Neuronal stem cell (in vitro differentiated cells): ENCODE measurements at places on chromosomes 1 and 21.

GRCh38 chr1:235052067-235053008, 76.3 kb downstream of the TOMM20 start:
- DNase-seq, result no peak

DNA sequence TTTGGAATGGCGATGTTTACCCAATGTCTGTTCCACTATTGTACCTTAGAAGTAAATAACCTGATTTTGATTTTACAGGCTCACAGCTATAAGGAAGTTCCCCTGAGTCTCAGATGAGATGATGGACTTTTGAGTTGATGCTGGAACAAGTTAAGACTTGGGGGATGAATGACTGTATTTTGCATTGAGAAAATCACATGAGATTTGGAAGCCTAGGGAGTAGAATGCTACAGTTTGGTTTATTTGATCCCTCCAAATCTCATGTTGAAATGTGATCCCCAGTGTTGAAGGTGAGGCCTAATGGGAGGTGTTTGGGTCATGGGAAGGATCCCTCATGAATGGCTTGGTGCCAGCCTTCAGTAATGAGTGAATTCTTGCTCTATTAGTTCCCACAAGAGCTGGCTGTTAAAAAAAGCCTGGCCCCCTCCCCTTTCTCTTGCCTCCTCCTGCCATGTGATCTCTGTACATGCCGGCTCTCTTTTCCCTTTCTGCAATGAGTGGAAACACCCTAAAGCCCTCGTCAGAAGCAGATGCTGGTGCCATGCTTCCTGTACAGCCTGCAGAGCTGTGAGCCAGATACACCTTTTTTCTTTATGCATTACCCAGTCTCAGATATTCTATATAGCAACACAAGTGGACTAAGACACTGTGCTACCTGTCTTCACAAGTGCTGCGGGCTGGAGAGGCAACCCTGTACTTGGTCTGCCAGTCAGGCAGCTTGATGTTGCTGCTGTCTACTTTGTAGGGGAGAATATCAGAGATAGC, 77.0 kb upstream of the TLR5 start:
- DNase-seq, result no peak

- no peak for DNase-seq
Measured at GRCh38 chr1:162252214-162252613, 124.4 kb downstream of the SPATA46 start.

DNA sequence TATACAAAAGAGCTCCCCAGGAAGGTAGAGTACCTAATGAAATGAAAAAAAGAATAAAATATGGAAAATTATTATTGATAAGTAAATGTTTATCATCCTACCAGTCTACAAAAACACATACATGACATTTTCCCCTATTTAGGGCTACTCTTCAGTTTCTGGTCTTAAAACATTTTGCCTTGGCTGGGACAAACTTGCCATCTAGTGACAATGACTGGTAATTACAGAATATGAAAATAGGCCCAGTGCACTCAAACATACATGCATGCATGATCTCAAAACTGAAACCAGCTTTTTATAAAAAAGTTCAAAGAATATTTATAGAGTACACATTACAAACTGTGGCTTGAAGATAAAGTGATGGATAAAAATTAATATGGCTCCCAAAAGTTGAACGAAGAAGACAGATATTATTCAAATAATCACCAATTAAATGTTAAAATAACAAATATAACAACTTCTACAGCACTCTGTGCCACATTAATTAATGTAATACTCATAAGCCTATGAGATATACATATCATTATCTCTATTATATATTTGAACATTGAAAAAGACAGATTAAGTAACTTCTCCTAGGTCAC, 10.5 kb upstream of the RNPC3 start:
- DNase-seq, result peak; percentile 46

GRCh38 chr1:154483941-154484803, 17.8 kb upstream of the TDRD10 start:
- no peak for DNase-seq

- no peak for DNase-seq
Measured at GRCh38 chr1:37288900-37289299, 185.5 kb upstream of the ZC3H12A start.

GRCh38 chr1:160669802-160670201, 23.0 kb upstream of the SLAMF1 start:
- DNase-seq, result no peak

DNA sequence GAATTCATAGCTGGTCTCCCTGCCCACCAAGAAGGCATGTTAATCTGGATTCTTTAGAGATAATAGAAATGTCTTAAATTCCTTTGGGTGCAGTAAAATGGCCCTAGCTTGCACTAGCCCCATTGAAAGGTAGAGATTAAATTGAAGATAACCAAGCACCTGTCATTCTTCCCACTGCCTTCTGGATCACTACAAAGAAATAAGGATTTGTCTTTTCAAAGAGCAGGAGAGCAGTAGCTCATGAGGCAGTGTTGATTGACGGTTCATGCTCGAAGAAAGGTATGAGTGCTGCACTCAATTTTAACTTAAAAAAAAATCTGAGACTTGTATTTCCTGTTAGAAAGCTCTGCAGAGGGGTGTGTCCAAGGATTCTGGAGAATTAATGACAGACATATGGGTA, 74.9 kb upstream of the F3 start:
- DNase-seq, result no peak

GRCh38 chr21:41369105-41369919, 7.5 kb downstream of the MX2 start:
- DNase-seq, result peak; percentile 56

GRCh38 chr1:98104289-98104688, 183.5 kb upstream of the DPYD start:
- DNase-seq, result no peak

DNA sequence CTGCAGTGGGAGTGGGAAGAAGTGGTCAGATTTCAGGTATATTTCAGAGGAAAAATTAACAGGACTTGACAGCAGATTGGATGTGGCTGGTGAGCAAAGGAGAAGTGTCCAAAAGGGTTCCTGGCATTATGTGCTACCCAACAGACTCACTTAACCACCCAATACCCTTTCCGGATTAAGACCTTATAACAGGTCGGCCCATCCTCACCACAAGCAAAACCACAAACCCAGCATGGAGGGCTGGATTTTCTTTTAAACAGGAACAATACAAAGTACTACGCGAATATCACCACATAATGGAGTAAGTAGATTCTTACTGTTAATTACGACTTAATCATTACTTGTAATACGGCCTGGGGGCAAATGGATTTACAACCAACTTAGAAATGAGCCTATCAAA, 59.2 kb downstream of the WDR64 start:
- no peak for DNase-seq

- DNase-seq, result no peak
Measured at GRCh38 chr1:63987014-63987627, 213.3 kb downstream of the ROR1 start.

GRCh38 chr1:205543351-205544301, 39.2 kb downstream of the CDK18 start:
- peak; percentile 76 for DNase-seq

GRCh38 chr1:197638316-197638715, 137.0 kb downstream of the DENND1B start:
- no peak for DNase-seq

DNA sequence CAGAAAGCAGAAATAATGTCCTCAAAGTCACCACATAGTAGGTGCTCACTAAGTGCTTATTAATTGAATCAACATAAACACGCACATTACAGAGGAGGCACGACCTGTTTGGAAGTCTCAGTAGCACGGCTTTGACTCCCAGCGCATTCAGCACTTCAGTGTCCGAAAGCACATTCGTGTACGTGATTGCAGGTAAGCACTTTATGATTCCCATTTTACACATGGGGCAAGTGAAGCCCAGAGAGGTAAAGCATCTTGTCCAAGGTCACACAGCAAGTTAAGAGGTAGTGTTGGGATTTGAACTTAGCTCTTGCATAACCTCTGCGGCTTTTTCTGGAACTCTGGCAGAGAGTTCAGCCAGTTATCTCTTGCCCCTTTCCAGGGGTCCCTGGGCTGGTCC, 85.2 kb upstream of the WNT4 start:
- DNase-seq, result no peak

GRCh38 chr21:15774590-15774989, 44.8 kb downstream of the USP25 start:
- DNase-seq, result no peak

- DNase-seq, result no peak
Measured at GRCh38 chr1:117077267-117077666, 17.1 kb downstream of the TTF2 start.

DNA sequence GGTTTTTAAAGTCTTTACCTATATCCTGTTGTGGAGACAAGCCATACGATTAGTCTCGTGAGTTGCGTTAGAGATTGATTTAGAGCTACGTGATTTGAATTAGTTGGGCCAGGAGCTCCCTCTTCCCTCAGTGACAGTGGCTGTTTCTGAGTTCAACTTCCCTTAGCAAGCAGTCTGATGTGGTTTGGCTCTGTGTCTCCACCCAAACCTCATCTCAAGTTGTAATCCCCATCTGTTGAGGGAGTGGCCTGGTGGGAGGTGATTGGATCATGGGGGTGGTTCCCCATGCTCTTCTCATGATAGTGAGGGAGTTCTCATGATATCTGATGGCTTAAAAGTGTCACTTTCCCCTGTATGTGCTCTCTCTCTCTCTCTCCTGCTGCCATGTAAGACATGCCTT, 192.9 kb upstream of the PTGFR start:
- DNase-seq, result no peak

DNA sequence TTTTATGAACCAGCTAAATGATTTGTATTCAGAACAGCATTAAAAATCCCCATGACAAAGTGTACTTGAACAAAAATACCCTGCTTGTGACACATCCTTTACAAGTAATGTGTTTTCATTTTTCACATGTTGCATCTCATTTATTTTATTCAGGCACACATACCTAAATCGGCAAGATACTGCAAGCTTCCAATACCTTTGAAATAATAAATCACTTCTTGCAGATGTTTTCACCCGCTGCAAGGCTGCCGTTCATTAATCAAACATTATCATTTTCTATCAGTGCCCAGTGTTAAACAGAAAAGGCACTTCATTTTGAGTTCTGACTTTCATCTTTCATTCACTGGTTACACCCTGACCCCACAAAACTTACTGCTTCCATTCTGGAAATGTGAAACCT, 269.6 kb downstream of the DPYD start:
- DNase-seq, result no peak

GRCh38 chr1:201887116-201887866, 1.4 kb upstream of the SHISA4 start:
- no peak for DNase-seq

DNA sequence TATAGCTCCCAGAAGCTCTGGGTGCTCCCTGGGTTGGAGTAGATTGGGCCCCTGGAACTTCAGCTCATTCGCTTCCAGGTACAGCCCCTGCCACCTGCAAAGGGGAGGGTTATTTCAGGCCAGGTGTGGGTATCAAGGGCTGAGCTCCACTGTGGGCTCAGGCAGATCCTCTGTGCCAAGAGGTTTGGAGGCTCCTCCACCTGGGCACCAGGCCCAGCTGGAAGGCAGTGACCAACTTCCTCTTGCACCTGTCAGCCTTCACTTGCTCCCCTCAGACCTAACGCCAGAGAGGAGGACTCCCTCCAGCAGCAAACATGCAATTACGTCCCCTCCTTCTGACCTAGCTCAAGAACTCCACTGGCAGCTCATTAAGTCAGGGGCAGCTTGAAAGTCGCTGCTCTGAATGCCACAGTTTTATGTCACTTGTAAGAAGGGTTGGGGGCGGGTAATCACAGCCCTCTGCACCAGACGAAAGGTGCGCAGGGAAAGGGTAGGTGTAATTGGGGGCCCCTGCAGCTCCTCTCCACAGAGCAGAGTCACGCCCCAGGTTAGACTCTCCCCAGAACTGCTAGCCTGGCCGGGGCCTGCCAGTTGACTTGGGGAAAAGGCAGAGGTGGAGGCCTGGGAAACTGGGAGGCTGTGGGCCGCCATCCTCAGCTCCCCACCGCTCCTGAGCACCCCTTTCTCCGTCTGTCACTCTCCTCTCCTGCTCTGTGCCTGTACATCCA, 125.0 kb upstream of the TMPRSS2 start:
- DNase-seq, result no peak

DNA sequence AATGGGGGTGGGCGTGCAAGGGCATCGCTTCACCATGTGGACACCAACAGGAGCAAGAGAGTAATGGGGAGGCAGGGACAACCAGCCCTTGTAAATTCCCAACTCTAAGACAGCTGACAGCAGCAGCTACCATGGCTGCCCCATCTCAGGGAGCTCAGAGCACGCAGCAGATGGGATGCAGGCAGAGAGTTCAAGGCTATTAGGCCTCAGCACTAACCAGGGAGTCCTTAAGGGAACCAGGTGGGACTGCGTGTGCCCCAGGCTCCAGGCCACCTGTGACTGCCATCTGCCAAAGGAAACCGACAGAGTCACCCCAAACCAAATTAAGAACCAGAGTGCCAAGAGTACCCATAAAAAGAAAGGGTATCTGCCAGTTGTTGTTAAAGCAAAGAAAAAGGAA, 33.7 kb upstream of the PRDM2 start:
- no peak for DNase-seq

- no peak for DNase-seq
Measured at GRCh38 chr21:37849506-37850102, 66.7 kb downstream of the KCNJ6 start.

DNA sequence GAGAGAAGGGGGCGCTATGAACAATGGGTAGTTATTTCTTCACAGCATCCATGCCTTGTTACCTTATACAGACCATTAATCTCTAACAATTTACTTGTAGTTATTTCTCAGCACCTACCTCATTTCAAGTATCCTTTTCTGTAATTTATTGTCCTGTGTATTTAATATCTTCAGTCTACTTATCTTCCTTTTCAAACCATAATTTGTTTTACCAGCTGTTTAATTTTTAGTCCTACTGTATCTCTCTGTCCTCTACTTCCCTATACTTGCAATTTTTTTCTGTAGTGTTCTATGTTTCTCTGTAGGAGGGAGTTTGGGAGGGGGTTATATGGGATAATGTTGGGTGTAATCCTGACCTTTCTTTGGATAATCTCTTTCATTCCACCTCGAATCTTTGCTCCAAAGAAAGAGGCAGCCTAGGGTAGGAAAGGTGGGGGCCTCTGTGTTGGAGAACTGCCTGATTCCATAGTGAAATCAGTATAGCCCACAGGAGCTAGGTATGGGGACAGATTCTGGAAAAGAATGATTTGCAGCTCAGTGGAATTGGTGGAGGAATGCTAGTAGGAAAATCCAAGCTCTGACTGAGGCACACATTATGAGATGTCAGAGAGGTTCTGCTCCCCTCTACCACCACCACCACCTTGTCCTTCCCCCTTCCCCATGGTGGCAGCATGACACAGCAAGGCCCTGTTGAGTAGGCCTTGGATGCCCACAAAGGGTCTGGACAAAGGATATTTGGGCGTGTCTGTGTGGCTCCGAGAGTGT, 642 bp downstream of the MLLT11 start:
- DNase-seq, result no peak

DNA sequence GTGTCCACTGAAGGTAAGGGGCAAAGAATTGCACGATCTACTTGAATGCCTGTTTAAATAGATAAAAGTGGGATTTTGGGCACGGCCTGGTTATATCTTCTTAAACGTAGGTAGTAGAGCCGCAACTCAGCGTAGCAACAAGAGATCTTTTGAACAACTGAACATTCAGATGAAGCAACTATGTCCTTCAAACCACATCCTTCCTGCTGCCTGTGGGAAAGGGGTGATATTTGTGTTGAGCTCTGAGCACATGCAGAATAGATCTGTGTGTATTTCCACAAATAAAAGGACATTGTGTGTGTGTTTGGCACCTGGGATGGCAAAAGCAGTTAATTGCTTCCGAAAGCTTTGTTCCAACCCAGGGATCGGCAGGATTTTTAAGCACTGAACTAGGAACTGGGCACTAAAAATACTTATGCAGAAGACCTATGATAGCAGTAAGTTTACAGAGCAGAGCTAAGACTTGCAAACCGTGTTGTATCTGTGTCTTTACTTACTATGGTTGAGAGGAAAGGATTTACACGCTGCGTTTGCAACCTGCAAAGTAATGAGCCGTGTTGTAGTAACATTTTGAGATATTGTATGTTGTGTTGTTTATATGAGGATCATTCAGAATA, 333.4 kb downstream of the CHRM3 start:
- no peak for DNase-seq
